ENCODE measurements at places on chromosomes 7 and 10.

- no peak for DNase-seq
Observed at GRCh38 chr10:49756641-49757040, 5.5 kb downstream of the OGDHL start.

- no peak for DNase-seq
Observed at GRCh38 chr10:70890917-70891431, 2.6 kb upstream of the PCBD1 start.

GRCh38 chr10:77090381-77091356, 546.9 kb downstream of the KCNMA1 start:
- no peak for DNase-seq

- no peak for DNase-seq
Observed at GRCh38 chr7:7761340-7761973, 43.0 kb upstream of the RPA3 start.

DNA sequence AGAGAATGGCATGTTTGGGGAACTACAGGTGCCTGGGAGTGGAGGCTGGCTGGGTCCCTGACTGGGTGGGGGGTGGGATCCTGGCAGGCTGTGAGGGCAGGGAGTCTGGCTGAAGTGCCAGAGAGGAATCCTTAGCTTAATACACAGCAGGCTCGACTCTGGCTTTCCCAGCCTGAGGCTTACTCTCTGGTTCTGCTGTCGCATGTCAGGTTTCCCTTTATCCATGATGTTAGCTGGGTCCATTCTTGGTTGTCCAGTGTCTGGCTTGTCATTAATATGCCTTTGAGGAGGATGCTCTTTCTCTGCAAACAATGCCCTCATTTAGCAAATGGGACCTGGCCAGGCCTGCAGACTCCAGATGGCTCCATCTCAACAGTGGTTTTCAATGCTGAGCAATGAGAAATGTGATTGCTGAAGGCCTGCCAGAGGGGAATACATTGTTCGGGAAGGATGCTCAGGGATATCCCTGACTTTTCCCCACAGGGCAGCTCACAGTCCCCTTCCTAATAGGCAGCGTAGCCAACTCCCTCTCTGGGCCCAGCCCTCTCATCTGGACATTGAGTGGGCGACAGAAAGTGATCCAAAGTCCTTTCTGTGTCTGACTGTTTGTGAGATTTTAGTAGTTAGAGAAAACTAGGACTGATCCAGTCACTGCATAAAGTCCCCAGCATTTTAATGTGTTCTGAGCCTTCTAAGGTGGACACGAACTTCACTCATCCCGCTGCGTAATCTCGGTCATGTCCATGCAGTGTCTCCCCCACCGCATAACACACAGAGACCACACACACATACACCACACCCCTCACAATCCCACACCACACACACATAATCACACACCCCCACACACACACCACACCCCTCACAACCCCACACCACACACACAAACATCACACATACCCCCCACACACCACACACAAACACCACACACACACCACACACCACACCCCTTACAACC, 124.9 kb downstream of the ANLN start:
- DNase-seq = no peak

DNA sequence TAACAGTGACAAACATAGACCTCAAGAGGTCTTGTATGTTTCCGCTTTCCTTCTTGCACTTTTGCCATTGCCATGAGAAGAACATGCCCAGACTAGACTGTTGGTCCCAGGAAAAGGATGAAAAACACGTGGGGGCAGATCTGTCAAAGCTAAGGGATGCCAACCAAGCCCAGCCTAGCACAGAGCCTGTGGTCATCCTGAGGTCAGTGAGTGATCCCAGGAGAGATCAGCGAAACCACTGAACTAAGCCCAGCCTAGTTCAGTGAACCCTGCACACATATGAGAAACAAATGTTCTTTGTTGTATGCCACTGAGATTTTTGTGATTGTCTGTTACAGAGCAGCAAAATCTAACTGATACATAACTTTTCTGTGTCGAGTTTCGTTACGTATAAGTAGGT, 718.8 kb downstream of the MAGI2 start:
- no peak for DNase-seq

DNA sequence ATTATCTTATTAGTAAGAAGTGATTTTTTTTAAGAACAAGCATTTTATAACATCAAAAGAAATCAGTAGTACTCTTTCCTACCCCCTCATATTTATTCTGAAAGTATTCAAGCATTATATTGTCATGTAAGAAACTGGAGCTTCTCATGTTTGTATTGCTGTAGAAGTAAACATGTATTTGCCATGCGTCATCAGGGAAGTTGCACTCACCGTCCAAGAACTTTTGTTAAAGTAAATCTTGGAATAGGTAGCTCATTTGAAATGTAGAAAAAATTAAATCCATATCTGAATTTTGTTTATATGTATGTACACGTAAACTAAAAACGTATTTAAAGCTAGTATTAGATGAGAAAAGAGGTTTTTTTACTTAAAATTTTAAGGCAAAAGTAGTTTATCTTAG, 96.8 kb downstream of the PTEN start:
- no peak for DNase-seq

DNA sequence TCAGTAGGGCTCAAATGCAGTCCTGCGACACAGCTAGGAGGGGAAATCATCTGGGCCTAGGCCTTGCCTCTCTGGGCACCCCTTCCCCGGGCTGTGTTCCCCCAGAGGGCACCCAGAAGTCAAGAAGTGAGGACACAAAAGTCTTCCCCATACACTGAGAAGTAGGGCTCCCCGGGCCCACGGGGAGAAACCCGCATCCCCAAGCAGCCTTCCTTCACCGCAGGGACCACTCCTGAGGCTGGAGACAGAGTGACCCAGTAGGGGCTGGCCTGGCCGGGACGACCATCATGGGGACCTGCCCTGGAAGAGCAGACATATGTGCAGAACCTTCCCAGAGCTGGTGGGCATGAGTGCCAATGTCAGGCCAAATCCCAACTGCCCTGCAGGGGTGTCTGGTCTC, 163.5 kb downstream of the GFRA1 start:
- no peak for DNase-seq

DNA sequence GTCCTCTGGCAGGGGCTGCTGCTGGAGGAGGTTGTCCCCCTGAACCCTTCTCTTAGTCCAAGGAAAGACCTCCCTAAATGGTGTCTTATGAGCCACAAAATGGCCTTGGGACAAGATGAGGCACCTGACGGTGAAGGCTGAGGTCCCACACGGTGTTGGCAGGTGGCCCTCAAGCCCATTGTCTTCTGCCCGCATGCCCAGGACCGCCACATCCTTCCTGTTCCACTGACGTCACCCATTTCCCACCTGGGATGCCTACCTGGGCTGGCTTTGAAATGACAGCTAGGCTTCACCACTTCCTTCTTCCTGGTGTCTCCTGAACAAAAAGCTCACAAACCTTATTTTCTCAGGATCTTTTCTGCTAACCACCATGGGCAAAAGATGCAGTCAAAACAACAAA, 2.1 kb upstream of the DMBT1 start:
- DNase-seq = no peak

Data from anterior cingulate cortex (tissue), 58 donors.